ENCODE measurements at places on chromosomes 1 and 21. TPM values are rescaled to one million over a fixed set of nuclear protein-coding genes. Genes with fewer than 3 reads are reported as not detected.
A peak's percentile ranks its signal among the peaks of the same experiment; 100 is the strongest.

- no peak for DNase-seq
These were observed 608.8 kb upstream of the CHRM3 start for GRCh38 chr1:238777551-238777950.

DNA sequence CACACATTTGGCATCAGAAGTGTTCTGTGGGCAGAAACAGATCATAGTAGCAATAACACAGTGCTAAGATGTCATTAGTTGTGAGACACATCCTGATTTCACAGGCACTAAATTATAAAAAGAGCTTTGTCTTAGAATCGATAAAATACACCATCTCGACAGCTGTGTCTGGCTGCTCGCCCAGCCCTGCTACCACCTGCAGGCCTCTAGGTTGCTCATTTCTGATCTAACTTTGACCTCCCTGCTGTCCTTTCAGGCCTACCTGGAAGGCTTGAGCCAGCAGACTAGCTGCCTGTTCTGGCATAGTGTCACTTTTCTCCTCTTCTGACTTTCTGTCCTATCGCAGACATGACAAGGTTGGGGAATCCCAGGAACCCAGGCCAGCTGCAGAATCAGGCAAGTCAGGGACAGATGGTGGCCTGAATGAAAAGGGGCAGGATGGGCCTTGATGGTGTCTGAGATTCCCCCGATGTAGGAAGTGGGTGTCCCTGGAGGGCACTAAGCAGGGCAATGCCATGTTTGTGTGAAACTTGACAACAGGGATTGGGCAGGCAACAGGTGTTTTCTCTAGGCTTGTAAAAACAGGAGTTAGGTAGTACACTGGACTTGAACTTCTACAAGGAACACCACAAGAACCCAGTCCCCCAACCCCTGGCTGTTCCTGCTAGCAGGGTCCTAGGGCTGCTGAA lies 66.6 kb upstream of the RHOU start:
- DNase-seq, result no peak

DNA sequence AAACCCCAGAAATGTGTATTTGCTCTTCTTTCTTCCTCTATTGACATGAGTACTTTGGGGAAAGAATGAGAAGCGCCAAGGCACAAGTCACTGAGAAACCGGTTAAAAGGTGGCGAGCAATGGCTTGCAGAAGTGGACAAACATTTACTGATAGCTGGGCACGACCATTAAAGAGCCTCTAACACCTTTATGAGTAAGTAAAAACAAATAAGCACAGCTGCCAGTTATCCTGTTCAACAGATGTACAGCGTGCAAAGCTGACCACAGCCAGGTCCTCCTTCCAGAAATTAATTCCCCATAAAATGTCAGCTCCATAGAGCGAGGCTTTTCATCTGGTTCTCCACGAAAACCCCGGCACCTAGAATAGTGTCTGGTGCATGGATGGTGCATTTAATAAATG lies 72.7 kb downstream of the CAPZB start:
- DNase-seq, result no peak

DNA sequence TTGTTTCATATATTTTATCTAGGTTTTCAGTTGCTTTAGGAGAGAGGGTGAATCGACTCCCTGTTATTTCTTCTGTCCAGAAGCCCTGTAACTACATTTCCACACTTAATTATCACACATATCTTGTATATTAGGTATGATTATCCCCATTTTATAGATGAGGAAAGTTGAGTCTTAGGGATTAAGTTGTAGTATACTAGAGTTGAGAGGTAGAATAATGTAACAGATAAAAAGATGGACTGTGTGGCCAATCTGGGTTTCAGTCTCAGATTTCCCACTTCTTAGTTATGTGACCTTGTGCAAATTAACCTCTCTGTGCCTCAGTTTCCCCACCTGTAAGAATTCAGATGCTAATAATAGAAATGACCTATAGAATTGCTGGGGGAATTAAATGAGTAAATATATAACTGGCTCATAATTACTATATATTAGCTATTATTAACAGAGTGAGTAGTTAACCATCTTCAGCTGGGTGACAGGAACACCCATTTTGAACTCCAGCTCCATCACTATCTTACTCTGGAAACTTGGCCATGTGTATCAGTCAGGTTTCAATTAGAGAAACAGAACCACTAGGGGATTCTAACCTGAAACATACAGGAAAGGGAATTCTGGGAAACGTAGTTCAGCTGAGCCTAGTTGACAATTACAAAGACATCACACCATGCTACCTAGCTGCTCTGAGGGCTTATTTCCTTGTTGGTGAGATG lies 20.4 kb upstream of the FOXO6 start:
- DNase-seq, result no peak

DNA sequence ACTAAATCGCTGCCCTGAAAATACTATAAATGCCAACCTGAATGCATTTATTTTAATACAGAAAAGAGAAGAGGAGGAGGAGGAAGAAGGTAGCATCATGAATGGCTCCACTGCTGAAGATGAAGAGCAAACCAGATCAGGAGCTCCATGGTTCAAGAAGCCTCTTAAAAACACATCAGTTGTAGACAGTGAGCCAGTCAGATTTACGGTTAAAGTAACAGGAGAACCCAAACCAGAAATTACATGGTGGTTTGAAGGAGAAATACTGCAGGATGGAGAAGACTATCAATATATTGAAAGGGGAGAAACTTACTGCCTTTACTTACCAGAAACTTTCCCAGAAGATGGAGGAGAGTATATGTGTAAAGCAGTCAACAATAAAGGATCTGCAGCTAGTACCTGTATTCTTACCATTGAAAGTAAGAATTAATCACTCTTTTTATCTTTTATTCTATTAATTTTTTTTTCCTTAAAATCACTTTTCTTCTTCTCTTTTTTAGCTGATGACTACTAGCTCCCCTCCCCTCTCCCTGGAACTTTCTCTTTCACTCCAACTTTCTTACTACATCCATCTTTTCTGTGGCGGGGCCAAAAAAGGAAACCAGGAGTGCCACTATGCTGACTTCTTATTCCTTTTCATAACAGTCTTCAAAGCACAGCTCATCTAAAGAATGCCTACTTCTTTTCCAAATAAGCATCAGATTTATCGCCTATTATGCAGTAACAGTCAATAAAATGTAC lies 36.3 kb downstream of the FUBP1 start:
- DNase-seq, result no peak

- DNase-seq, result peak; percentile 71
These were observed 184.2 kb downstream of the ETS2 start for GRCh38 chr21:38989745-38990423.

DNA sequence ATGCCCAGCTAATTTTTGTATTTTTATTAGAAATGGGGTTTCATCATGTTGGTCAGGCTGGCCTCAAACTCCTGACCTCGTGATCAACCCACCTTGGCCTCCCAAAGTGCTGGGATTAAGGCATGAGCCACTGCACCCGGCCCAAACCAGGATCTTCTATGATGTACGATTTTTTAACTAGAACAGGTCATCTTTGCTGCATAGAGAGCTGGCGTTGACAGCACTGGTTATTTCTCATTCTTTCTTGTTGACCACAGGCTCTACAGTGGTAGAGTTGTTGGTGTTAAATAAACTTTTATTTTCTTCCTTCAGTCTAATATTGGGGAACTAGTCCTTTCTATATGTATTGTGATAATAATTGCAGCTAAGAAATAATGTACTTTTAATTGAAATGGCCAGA lies 3.8 kb upstream of the MAB21L3 start:
- DNase-seq, result no peak

- no peak for DNase-seq
These were observed 21.5 kb upstream of the SMYD2 start for GRCh38 chr1:214259353-214259977.

- peak; percentile 47 for DNase-seq
These were observed 16.3 kb upstream of the L1TD1 start for GRCh38 chr1:62178372-62178771.

DNA sequence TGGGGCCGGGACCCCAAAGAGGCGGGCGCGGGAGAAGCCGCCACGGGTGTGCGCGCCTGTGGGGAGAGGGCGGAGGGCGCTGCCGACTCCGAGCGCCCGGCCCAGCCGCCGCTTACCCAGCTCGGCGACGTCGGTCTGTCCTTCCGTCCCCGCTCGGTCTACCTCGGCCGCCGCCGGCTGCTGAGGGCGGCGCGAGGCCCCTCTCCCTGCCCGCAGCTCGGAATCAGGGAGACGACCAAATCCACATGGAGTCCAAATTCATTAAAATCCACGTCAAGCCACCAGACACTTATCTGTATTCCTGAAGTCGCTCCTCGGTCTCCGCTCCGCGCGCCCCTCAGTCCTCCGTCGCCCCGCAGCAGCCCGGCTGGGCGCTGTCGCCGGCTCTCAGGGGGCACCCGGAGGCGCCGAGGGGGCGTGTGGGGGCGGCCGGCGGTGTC lies 637 bp downstream of the PLXNA2 start:
- no peak for DNase-seq

GRCh38 chr1:85417017-85417416 lies 47.9 kb downstream of the DDAH1 start:
- no peak for DNase-seq

- DNase-seq, result no peak
These were observed 12.9 kb downstream of the FAAH start for GRCh38 chr1:46406881-46407608.

- DNase-seq, result no peak
These were observed 16.9 kb downstream of the IKBKE start for GRCh38 chr1:206486995-206487788.

GRCh38 chr1:12038356-12039163 lies 19.3 kb downstream of the MIIP start:
- no peak for DNase-seq

DNA sequence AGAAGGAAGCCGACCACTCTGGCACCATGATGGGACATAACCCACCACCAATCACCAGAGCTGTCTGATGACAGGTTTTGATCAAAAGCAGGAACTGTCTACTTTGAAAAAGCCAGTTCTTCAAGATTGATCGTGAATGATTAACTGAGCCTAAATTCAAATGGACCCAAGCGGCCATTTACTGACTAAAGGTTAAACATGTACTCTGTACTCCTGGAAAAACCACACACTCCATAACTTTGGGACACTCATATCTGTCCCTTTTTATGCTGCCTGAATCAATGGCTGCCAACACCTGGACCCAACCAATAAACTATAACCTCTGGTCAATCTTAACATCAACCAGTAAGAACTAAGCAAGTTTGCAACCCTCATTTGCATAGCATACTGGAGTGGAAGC lies 206.6 kb downstream of the URB2 start:
- no peak for DNase-seq

DNA sequence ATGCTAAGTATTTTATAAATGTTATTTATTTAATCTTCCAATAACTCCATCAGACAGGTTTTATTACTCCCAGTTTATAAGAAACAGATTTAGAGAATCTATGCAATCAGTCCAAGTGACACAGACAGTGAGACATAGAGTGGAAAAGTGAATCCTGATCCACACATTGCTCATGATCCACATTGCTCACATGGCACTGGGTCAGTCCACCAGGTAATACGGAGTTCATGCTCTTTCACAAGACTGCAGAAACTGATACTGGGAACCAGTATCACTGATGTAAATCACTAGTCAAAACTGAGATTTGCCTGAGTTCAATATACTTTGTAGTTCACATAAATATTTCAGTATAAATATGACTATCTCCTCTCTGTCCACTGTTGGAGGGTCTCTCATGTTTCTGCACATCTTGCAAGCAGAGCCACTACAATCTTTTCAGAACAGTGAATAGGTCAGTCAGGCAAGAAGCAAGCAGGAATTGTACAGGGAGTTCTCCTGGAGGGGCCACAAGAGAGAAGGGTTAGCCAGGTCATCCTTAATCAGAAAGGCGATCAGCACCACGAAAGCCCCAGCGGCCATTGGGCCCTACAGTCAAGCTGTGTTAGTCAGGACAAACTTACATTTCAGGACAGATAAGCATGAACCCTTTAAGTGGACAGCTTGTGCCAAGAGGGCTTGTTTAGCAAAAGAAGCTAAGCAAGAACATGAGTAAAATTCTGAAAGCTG lies 275.4 kb upstream of the NR5A2 start:
- no peak for DNase-seq

DNA sequence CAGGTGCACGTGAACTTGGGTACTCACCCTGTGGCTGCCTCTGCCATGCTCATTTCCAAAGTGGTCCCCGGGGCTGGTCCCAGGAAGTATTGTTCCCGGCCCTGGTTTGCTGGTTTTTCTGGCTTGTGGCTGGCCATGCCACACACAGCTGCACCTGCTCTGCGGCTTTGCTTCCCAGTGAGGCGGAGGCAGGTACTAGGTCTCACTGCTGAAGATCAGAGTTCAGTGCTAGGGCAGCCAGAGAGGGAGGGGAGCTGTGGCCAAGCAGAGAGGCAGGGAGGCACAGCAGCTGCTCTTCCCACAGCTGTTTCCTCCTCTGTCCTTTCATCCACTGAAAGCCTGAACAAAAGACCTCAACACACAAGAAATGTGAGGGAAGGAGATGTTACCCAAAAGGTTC lies 30.5 kb downstream of the ENO1 start:
- DNase-seq, result no peak

FCRL2 gene
- not detected for total RNA-seq

OR2T10 gene
- total RNA-seq, result not detected

OR2T33 gene
- total RNA-seq, result not detected

FOXE3 gene
- total RNA-seq, result not detected

GFI1 gene
- 0.19 TPM for total RNA-seq

TINAGL1 gene
- total RNA-seq, result 180 TPM

TMEM50A gene
- total RNA-seq, result 97.7 TPM

CACHD1 gene
- total RNA-seq, result 2.9 TPM

S100A13 gene
- total RNA-seq, result 200 TPM

ANKRD34A gene
- total RNA-seq, result 2.9 TPM

LRRC71 gene
- not detected for total RNA-seq

All from cardiac septum (tissue), 1 donor.